ENCODE measurements at places on chromosomes 6 and 20. TPM values are rescaled to one million over a fixed set of nuclear protein-coding genes. Genes with fewer than 3 reads are reported as not detected.

DNA sequence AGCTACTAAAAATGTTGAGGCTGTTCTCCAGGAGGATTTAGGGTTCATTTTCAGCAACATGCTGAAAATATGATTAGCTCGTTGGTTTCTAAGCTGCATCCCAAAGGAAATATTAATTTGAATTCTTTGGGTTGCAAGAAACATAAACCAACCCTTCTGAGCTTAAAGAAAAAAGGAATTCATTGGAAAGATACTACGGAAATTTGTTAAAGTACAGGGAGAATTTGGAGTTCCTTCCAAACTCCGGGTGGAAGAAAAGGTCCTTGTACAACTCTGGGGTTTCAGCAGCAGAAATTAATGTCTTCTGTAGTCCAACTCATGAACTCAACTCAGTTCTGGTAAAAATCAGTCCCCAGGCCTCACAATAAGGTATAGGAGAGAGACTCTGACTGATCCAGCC lies 712.9 kb downstream of the UTRN start:
- DNase-seq: peak; percentile 73

- DNase-seq: no peak
These were observed 44.4 kb downstream of the TRAM2 start for GRCh38 chr6:52532457-52532856.

- DNase-seq: no peak
These were observed 7.8 kb downstream of the SCGN start for GRCh38 chr6:25659633-25660368.

Gene LINC00237
- polyA plus RNA-seq: 0.41 TPM

- no peak for DNase-seq
These were observed 63.8 kb downstream of the ISM1 start for GRCh38 chr20:13284830-13285229.

Gene ADGRF4
- 0.70 TPM for polyA plus RNA-seq

DNA sequence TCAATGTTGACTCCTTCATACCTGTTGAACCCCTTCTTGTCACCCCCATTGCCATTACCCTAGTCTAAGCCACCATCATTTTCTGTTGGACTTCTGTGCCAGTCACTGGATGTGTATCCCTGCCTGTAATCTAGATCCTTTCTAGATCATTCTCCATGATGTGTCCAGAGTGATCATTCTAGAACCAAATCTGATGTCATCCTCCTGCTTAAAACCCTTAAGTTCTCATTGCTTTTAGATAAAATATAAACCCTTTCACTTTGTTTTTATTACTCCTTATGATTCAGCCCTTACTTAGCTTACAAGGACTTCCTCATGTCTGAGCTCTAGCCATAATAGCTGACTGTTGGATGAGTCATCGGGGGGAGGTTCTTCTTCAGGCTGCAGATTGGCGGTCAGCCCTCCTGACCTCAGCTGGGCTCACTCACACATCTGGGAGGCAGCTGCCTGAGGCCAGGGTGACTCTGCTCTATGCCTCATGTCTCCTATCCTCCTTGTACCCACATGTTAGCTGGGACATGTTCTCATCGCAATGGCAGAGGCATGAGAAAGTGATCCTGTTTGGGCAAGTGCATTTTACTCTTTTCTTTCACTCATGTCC lies 287.6 kb downstream of the ESR1 start:
- DNase-seq: peak; percentile 63

GRCh38 chr6:132235596-132236280 lies 165.5 kb downstream of the MOXD1 start:
- DNase-seq: no peak

GRCh38 chr20:45852326-45852725 lies 4.9 kb downstream of the ACOT8 start:
- no peak for DNase-seq

- no peak for DNase-seq
These were observed 61.8 kb downstream of the NFATC2 start for GRCh38 chr20:51480507-51481270.

Gene SLC35B2
- 37.6 TPM for polyA plus RNA-seq

DNA sequence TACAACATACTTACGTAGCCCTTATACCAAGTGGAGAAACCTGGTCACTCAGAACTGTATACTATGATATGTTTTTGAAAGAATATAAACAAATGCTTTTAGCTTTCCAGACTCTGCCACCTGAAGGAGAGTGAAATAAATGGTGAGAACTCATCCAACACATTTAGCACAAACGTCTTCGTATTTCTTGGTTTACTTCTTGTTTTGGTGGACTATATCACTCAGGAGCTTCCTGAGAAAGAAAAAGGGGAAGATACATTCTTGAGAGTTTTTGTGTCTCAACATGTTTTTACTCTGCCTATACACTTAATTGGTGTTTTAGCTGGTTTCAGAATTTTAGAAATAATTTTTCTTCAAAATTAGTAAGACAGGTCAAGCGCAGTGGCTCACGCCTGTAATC lies 19.4 kb upstream of the CTAGE9 start:
- no peak for DNase-seq

- no peak for DNase-seq
These were observed 50.0 kb upstream of the ESR1 start for GRCh38 chr6:151757506-151757955.

Gene DYNLT2
- polyA plus RNA-seq: 2.3 TPM

DNA sequence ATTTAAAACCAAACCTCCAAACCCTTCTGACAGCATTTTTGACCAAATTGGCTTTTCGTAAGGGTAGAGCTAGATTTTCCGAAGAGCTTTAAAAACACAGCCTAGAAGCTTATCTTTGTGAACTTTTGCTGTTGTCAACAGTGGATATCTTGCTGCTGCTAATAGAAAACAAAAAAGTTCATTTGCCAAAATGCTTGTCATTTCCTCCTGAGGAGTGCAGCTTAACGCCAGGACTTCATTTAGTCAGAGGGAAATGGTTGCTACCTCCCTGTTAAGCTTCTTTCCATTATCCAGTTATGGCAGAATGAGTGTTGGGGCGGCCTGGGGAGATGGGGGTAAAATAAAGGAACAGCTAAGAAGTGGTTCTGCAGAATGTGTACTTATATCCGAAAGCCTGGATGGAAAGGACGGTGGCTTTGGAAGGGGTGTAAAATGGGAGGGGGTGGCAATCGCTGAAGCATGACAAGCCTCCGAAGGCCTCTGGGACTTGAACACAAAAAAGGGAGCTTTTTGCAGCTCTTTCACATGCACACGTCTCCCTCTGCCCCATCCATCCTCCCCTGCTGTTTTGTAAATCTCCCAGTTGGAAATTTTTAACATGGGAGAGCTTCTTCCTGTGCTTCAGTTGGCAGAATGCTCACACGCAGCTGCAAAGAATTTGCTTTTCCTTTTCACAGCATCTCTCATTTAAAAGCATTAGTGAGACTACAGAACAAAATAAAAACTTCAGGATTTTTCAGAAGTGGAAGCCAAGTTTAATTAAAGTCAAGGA lies 22.5 kb downstream of the JARID2 start:
- peak; percentile 87 for DNase-seq

Gene TTBK1
- 0.04 TPM for polyA plus RNA-seq

Gene ULBP2
- polyA plus RNA-seq: 0.45 TPM

All from muscle of leg (tissue), 16 donors.